ENCODE measurements at places on chromosomes 2 and 18. TPM values are rescaled to one million over a fixed set of nuclear protein-coding genes. Genes with fewer than 3 reads are reported as not detected.

Gene VIT
- total RNA-seq: 55.2 TPM

Gene GCG
- total RNA-seq: not detected

- DNase-seq: no peak
These were observed 138.3 kb downstream of the CDH20 start for GRCh38 chr18:61471541-61471940.

DNA sequence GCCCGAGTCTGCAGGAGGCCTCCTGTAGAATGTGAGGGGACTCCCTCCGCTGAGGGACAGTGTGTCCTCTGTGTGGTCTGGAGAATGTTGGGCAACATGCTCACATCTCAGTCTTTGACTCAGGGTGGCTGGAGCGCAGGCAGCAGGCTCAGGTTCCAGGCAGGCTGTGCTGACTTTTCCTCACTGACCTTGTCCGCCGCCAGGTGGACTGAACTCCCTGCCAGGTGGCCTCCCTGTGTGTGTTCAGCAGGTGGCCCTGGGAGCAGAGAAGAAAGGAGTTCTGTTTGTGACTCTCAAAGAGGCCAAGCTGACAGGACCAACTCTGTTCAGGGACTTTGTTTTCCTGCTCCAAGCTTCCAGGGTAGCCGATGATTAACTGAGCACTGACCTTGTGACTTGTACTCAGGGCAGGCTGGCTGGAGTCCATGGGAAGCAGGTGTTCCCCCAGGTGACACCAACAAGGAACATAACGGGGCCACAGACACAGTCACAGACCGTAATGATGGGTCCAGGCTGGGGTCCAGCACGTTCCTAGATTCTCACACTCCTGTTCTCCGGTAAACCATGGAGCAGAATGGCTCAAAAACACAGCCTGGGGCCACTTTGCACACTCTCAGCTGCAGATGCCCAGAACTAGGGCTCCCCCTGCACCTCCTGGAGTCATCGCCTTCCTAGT, 439.8 kb downstream of the RNF144A start:
- DNase-seq: no peak

- no peak for DNase-seq
These were observed 134.6 kb upstream of the SMAD2 start for GRCh38 chr18:48064978-48065600.

- DNase-seq: no peak
These were observed 242.4 kb upstream of the ZNF521 start for GRCh38 chr18:25594351-25594750.

GRCh38 chr18:64258111-64258650, 109.3 kb upstream of the LINC00305 start:
- DNase-seq: no peak

DNA sequence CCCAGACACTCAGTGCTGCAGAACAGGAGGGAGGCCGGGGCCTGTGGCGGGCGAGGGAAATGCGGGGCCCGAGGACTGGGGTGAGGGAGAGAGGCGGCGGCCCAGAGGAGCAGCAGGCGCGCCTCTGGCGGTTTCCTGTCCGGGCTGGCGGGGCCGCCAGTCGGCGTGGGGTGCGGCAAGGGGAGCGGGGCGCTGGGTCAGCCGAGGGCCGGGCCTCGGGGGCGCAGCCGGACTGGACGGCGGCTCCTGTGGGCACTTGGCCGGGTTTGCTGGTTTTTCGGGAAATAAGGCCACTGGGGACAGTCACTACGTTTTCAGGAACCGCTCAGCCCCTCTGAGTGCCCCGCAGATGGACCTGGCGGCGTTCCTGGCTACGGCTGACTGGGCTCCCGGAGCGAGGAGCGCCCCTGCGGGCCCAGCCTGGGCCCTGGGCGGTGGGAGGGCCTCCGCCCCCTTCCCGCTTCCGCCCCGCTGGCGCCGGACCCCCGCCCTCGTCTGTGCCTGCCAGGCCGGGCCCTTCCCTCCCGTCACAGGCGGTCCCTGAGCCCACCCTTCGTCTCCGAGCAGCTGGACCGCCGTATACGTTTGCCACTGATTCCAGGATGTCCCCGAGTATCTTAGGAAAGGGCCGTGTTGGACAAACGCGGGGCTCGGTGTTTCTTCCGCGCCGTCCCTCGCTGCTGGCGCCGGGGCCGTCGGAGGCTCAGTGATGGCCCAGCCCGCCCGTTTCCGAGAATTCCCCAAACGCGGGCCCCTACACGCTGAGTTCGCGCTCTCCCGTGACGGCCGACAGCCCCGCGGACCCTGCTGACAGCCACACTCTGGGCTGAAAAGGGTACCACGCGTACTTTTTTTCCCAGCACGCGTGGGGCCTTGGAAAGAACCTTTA, 84.6 kb downstream of the FAM210A start:
- DNase-seq: no peak
